Naive thymus-derived CD4-positive, alpha-beta T cell (primary cell): ENCODE measurements at places on chromosomes 6 and 20. TPM values are rescaled to one million over a fixed set of nuclear protein-coding genes. Genes with fewer than 3 reads are reported as not detected.
A peak's percentile ranks its signal among the peaks of the same experiment; 100 is the strongest.

- H3K4me3 ChIP-seq: no peak overlapping the region
- H3K36me3 ChIP-seq: no peaks in the 10 kb centered on the region
- DNase-seq: no peak
- H3K27ac ChIP-seq: no peak overlapping the region
- H3K4me1 ChIP-seq: no peaks in the 10 kb centered on the region
Measured at GRCh38 chr6:45843848-45844521, 171.7 kb downstream of the CLIC5 start.

DNA sequence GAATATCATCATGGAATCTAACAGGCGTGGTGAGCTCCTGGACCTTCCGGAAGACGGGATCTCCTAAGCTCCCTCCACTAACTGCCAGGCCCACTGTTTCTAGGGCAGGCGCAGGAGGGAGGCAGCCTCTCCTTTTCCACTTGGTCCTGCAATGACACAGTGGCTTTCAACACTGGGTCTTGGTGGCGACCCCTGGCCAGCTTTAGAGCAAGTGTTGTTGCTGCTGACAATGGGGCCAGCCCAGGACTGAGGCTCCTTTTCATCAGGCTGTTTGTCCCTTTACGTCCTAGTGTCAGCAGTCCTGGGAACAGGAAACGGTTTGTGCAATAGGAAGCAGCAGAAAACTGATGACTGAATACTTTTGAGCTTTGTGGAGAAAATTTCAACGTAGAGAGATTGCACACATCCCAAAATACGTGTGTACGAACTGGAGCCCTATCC lies 9.7 kb upstream of the QKI start:
- no peak overlapping the region for H3K27ac ChIP-seq
- H3K4me1 ChIP-seq: no peaks in the 10 kb centered on the region
- no peaks in the 10 kb centered on the region for H3K36me3 ChIP-seq
- H3K4me3 ChIP-seq: no peak overlapping the region
- DNase-seq: no peak
- no peaks in the 10 kb centered on the region for H3K27me3 ChIP-seq

DNA sequence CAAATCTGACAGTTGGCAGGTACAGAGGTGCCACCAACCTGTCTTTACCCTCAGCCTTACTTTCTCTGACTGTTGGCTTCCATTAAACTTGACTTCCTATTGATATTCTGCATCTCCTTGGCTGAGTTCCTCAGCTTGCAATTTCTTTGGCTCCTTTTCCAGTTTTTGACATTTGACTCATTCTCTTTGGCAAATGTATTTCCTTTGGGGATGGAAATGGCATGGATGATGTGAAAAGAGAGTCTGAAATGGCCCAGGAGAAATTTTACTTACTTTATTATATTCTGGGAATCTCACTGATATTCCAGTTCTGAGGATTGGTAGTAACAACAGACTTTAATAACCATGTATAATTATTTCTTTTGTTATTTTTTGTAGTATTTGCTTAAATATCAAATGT lies 255.2 kb downstream of the CD109 start:
- H3K36me3 ChIP-seq: no peaks in the 10 kb centered on the region
- H3K27ac ChIP-seq: no peak overlapping the region
- no peak for DNase-seq
- H3K27me3 ChIP-seq: no peaks in the 10 kb centered on the region
- no peak overlapping the region for H3K4me3 ChIP-seq

DNA sequence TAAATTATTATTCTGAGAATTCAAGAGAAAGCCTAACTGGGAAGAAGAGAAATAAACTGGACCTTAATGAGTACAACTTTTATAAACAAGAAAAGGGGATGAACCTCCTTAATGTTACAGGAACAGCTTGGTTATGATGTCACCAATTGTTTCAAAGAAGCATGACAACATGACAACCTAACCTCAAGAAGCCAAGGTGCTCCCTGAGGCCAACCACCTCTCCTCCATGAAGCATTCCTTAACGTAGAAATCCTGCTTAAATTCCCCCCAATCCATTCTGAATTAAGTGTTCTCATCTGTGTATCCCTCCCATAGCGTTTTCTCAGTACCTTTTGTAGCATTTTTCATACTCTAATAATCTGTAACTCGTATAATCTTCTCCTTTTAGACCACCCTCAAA lies 1.7 kb downstream of the HBS1L start:
- peak overlapping the region; percentile 97 for H3K27ac ChIP-seq
- no peak for DNase-seq
- H3K4me1 ChIP-seq: peaks cover 16% of the 10 kb centered on the region

GRCh38 chr20:25544734-25545133 lies 40.6 kb downstream of the NINL start:
- no peaks in the 10 kb centered on the region for H3K4me1 ChIP-seq
- H3K27me3 ChIP-seq: no peaks in the 10 kb centered on the region
- no peak for DNase-seq
- H3K36me3 ChIP-seq: no peaks in the 10 kb centered on the region
- no peak overlapping the region for H3K4me3 ChIP-seq

- H3K36me3 ChIP-seq: no peaks in the 10 kb centered on the region
- H3K27me3 ChIP-seq: no peaks in the 10 kb centered on the region
- no peak overlapping the region for H3K27ac ChIP-seq
- H3K4me1 ChIP-seq: no peaks in the 10 kb centered on the region
- no peak overlapping the region for H3K4me3 ChIP-seq
- DNase-seq: no peak
Measured at GRCh38 chr20:62768234-62768546, 28.1 kb upstream of the MRGBP start.

- DNase-seq: no peak
- H3K27me3 ChIP-seq: no peaks in the 10 kb centered on the region
- H3K27ac ChIP-seq: no peak overlapping the region
Measured at GRCh38 chr6:79277109-79277508, 42.6 kb upstream of the HMGN3 start.

DNA sequence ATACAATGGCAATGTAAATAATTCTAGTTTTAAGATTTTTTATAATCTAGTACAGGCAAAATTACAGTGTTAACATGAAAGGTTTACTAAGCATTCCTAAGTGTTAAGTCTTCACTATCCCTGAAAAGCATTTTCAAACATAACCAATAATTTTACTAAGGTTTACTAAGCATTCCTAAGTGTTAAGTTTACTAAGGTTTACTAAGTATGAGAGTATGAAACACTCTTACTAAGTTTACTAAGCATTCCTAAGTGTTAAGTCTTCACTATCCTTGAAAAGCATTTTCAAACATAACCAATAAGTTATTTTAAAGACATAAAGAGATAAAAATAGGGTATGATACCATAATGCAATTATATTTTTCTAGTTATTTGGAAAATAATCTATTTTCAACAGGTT lies 82.6 kb downstream of the PRSS35 start:
- no peak overlapping the region for H3K4me3 ChIP-seq
- no peak for DNase-seq
- no peaks in the 10 kb centered on the region for H3K4me1 ChIP-seq

GRCh38 chr20:63129376-63129965 lies 86.5 kb downstream of the YTHDF1 start:
- no peak overlapping the region for H3K4me3 ChIP-seq
- H3K27ac ChIP-seq: no peak overlapping the region
- no peaks in the 10 kb centered on the region for H3K27me3 ChIP-seq

DNA sequence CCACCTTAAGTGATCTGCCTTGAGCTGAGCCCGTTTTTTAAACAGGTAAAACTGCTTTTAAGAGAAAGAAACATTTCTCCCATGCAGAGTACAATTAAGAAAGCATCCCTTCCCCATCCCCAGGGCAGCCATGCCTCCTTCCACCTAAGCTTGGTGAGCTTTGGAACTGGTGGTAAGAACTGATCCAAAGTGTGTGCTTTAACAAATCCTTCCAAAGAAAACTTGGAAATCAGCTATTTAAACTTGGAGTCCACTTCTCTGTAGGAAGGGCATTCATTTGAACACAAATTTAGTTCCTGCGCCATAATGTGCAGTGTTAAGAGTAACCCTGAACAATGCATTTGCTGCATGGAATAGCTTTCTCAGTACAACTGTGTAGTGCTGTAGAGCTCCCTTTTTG lies 17.0 kb downstream of the GMDS start:
- no peaks in the 10 kb centered on the region for H3K36me3 ChIP-seq
- H3K4me3 ChIP-seq: no peak overlapping the region
- no peaks in the 10 kb centered on the region for H3K4me1 ChIP-seq
- DNase-seq: no peak
- H3K27me3 ChIP-seq: no peaks in the 10 kb centered on the region

- no peaks in the 10 kb centered on the region for H3K36me3 ChIP-seq
- no peak overlapping the region for H3K27ac ChIP-seq
- peaks cover 9% of the 10 kb centered on the region for H3K4me1 ChIP-seq
- no peaks in the 10 kb centered on the region for H3K27me3 ChIP-seq
- no peak for DNase-seq
Measured at GRCh38 chr6:149895048-149895590, 2.8 kb downstream of the RAET1E start.

GRCh38 chr6:93120154-93120742 lies 299.1 kb downstream of the EPHA7 start:
- no peak overlapping the region for H3K27ac ChIP-seq
- no peak for DNase-seq
- H3K4me1 ChIP-seq: no peaks in the 10 kb centered on the region
- no peaks in the 10 kb centered on the region for H3K27me3 ChIP-seq

DNA sequence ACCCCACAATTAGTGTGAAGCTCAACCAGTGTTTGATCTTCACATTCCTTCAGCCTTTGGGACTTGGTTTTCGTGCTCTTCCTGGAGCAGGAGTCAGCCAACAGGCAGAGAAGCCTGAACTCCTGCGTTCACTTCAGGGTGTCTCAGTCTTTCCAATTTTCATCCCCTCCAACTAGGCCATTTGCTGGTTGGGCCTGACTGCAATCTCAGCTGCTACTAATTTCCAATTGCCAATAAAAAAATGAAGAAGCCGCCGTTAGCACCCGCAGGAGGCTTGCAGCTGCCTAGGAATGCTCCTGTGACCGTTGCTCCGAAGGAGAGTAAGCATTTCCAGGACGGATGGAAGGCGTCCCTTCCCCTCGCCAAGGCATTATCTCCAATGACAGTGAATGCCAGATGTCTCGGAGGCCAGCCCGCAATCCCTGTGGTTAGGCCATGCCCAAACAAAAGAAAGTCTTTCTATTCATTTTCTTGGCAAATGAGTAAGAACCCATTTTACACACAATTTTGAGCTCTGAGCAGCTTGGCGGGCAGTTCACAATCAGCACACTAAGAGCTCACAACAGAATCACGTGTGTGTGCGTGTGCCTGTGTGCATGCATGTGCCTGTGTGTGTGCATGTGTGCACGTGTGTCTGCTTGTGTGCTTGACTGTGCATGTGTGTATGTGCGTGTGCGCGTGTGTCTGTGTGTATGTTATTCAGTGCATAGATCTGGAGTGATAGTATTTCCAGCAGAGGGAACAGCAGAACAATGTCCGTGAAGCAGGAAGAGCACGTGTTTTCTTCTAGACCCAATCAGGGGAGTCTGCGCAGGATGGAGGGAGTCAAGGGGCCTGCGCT lies 301.2 kb downstream of the SMOC2 start:
- no peak overlapping the region for H3K27ac ChIP-seq
- H3K36me3 ChIP-seq: no peaks in the 10 kb centered on the region
- no peaks in the 10 kb centered on the region for H3K27me3 ChIP-seq
- H3K4me1 ChIP-seq: no peaks in the 10 kb centered on the region

GRCh38 chr6:66418906-66419305 lies 711.9 kb upstream of the EYS start:
- H3K27ac ChIP-seq: no peak overlapping the region
- H3K4me1 ChIP-seq: no peaks in the 10 kb centered on the region
- H3K27me3 ChIP-seq: no peaks in the 10 kb centered on the region
- no peak overlapping the region for H3K4me3 ChIP-seq

DNA sequence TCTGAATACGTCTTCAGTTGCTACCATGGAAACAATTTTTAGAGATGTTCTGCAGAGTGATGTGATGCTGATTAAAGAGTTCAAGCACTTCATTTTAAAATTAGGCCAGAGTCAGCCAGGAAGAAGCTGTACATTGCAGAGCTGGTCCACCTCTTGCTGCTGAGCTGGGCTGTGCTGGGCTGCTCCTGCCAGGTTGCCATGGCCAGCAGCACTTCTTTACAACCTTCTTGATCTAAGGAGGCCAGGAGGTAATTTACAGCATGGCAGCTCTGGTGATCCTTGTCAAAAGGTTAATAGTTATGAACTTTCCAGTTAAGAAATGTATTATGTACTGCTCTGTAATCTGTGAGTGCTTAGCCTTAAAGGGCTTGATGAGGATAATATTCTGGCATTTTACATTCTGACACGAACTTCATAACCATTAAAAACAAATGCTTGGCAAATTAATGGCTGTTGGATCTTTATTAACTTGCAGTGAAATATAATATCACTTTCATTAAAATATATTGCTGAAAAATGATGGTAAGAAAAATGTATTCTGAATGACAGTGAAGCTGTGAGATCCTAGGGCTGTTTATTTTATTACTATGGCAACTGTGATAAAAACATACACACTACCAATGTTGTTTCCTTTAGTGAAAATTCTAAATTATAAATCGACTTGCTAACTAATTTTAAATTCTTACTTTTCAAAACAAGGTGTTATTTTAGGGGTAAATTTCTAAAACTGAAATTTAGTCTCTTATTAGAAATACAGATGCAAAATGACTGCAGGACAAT lies 259.7 kb downstream of the RFPL4B start:
- no peaks in the 10 kb centered on the region for H3K27me3 ChIP-seq
- no peaks in the 10 kb centered on the region for H3K4me1 ChIP-seq
- H3K36me3 ChIP-seq: no peaks in the 10 kb centered on the region
- no peak overlapping the region for H3K27ac ChIP-seq
- no peak overlapping the region for H3K4me3 ChIP-seq

GRCh38 chr20:24289737-24290481 lies 179.5 kb upstream of the SYNDIG1 start:
- no peaks in the 10 kb centered on the region for H3K27me3 ChIP-seq
- H3K27ac ChIP-seq: peak overlapping the region; percentile 10
- peak; percentile 21 for DNase-seq
- H3K4me3 ChIP-seq: no peak overlapping the region

DNA sequence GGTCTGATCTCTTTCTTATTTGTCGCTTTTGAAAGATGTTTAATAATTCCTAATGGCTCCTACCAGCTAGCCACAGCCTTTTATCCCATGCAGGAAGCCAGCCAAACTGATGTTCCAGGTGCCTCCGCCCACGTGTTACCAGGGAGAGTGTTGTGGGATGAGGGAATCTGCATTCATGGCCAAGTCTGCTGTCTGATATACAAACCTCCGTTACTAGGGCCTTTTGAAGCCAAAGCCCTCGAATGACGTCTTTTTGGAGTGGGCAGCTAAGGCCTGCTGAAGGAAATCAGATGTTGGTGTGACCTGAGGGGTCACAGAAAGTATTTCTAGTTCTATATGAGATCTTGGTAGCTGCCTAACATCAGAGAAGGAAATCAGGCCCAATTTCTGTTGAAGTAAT lies 21.3 kb downstream of the STK35 start:
- peaks cover 17% of the 10 kb centered on the region for H3K36me3 ChIP-seq
- H3K4me3 ChIP-seq: no peak overlapping the region

- H3K27ac ChIP-seq: no peak overlapping the region
- no peak for DNase-seq
- no peak overlapping the region for H3K4me3 ChIP-seq
- H3K4me1 ChIP-seq: no peaks in the 10 kb centered on the region
- no peaks in the 10 kb centered on the region for H3K27me3 ChIP-seq
Measured at GRCh38 chr6:152595499-152595898, 41.7 kb downstream of the SYNE1 start.

- DNase-seq: no peak
- H3K36me3 ChIP-seq: no peaks in the 10 kb centered on the region
- H3K4me1 ChIP-seq: no peaks in the 10 kb centered on the region
- no peaks in the 10 kb centered on the region for H3K27me3 ChIP-seq
- no peak overlapping the region for H3K27ac ChIP-seq
- H3K4me3 ChIP-seq: no peak overlapping the region
Measured at GRCh38 chr6:150491131-150491810, 108.4 kb upstream of the PLEKHG1 start.

Gene ENPP5
- total RNA-seq: 1.4 TPM

Gene GTSF1L
- total RNA-seq: not detected

Gene GPR63
- 0.24 TPM for total RNA-seq

Gene PPIL4
- total RNA-seq: 37.0 TPM

Gene HCRTR2
- not detected for total RNA-seq

Gene CLPSL1
- not detected for total RNA-seq

Gene LY6G5C
- total RNA-seq: 3.0 TPM

Gene WFDC10B
- not detected for total RNA-seq
